Activated CD8-positive, alpha-beta memory T cell treated with anti-CD3 and anti-CD28 coated beads for 1 hour (primary cell): ENCODE measurements at places on chromosomes 2 and 18.

DNA sequence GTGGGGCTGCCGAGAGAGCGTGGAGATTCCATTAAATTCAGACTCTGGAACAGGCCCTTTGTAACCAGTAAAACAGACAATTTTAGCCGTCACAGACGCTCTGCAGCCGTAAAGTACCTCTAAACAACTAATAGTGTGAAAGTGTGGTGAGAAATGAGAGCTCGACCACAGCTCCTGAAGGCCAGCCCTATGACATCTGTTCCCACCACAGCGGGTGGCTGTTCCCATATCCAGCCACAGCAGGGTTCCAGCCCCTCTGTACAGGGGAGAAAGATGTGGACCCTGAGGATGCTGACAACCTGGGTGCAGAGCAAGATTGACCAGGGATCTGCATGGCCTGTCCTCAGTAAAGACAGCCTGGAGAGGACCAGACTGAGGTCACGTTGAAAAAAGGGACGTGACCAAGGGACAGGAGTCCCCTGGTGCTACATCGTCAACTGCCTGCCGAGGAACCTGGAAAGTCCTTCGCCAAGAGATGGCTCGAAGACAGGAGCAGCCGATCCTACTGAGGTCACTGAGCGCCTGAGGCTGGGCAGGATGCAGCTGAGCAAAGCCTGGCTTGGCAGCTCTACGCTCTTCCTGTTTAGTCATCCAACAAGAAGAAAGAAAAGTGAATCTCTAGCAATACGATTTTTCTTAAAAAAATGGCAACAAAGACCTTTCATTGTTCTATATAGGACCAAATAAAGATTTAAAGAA lies 831.7 kb downstream of the RNF144A start:
- no peak for DNase-seq

DNA sequence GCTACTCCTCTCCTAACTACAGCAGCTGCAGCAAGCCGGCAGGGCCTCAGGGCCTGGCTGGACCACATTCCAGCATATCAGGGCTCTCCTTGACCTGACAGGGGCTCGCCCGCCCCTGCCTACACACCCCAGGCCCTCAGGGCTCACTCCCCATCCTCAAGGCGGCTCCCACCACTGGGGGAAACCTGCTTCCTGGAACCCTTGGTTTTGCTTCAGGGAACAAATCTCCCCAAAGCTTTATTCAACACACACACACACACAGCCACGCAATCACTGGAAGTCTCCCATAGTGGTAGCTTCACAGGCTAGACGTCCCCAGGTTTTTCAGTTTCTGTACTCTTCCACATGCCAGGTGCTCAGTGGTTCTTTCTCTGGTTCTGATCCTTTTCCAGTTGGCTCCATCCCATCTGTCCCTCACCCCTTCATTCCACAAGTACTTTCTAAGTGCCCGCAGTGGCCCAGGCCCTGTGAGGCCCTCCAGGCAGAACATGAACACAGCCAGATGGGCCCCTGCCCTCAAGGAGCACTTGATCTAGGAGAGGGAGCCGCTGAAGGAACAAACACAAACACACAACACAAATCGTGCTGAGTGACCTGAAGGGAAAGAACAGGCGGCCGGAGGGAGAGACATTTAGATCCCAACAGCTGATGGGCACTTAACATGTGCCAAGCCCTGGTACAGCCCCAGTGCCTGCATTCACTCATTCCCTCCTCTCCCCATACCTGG lies 51.1 kb downstream of the TNS1 start:
- DNase-seq, result no peak

DNA sequence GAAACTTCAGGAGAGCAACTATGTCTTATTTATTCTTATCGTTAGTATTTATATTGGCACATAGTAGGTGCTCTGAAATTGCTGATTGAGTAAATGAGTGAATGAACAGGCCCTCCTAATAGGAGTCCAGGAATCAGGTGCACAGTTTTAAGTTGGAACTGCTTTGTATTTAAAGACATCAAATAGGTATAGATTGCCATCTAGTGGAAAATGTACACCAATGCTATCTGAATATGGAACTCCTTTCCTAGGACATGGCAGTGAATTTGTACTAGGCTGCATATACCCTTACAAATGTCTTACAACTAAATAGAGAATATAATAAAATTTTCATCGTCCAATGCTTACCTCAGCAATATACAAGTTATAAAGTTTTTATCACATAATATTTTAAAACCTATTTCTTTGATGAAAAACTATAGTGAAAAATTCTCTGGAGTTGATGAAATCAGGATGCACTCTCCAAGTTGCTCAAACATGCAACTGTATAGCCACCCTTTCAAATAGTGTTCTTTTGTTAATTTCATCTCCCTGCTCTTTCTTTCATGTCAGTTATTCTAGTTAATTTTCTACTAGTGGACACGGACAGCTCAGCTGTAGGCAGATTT lies 318.9 kb upstream of the SYT4 start:
- DNase-seq, result no peak

GRCh38 chr2:109216332-109216731 lies 87.3 kb downstream of the SH3RF3 start:
- DNase-seq, result no peak
